T-helper 2 cell (primary cell): ENCODE measurements at places on chromosomes 1 and 21.

GRCh38 chr1:235826102-235826854 is 40.4 kb downstream of the LYST start:
- no peak for DNase-seq

- no peak for DNase-seq
These were observed 602.8 kb downstream of the BRINP3 start for GRCh38 chr1:189874715-189875435.

DNA sequence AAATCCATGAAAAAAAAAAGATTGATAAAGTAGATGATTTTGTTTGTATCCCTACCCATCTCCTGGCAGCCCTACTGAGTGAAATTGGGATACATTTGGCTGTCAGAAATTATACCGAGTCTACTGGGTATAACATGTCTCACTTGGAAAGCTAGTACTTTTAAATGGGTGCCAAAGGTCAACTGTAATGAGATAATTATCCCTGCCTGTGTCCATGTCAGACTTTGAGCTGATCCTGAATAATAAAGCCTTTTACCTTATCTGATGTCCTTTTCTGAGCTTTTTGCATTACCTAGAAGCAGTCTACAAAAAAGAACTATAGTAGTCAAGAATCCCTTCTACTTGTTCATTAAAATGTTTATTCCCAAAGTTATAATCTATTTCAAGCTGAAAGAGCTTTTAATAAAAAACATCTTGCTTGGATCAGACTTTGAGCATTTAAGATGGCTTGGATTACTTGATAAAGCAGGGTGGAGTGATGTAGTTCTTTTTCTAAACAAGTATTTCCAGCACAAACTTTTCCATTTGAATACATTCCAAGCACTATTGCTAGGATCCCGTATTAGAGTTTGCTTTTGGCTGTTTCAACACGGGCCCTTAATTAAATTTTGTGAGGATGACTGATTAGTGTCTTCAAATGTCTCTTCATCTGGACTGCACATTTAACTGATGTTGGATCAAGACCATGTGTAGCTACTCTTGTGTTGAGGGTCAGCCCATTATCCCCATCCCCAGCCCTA is 69.2 kb downstream of the DTL start:
- no peak for DNase-seq

DNA sequence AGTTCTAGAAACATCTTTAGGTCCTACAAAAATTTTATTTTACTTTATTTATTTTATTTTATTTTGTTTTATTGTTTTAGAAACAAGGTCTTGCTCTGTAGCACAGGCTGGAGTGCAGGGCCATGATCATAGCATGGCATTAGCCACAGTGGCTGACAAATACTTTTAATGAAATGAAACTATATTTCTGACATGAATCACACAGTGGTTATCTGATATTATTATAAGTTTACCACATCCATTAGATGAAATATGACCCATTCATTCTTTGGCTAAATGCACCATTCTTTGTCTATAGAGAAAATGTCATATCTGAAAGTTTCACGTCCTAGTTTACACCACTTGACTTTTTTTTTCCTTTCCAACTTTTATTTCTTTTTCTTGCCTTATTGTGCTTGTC is 613.4 kb upstream of the ADAMTS5 start:
- DNase-seq = no peak

DNA sequence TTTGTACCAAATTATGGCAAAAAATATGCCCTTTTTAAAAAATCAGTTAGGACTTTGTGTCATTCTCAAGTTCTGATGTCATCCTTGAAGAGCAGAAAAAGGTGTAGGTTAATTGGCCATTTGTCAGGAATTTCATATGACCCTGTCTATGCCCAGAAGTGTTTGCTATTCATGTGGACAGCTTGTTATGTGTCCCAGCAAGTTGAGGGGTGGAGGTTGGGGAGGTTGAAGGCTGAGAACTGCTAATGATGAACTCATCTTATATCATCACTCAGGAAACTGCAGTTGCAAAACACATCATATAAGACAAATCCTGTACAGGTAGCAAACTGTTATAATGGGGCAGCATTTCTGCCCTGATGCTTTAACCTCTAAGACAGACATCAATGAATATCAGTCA is 106.5 kb downstream of the PHTF1 start:
- DNase-seq = no peak

DNA sequence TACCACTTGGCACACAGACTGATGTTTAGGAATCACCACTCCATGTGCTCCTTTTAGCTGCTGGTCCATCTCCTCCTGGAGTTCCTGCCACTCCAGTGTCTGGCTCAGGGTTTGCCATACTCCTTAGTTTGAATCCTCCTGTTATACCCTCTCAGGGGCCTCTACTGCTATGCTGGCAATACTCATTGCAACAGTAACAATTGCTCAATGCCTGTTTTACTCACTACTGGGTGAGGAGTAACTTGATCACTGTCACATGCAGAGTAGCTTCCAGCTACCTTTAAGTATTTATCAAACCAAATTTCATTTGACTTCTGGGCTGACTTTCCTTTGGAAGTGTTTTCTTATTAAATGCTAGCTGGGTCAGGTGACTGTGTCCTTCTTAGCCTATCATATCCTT is 107.2 kb upstream of the WLS start:
- DNase-seq = no peak

DNA sequence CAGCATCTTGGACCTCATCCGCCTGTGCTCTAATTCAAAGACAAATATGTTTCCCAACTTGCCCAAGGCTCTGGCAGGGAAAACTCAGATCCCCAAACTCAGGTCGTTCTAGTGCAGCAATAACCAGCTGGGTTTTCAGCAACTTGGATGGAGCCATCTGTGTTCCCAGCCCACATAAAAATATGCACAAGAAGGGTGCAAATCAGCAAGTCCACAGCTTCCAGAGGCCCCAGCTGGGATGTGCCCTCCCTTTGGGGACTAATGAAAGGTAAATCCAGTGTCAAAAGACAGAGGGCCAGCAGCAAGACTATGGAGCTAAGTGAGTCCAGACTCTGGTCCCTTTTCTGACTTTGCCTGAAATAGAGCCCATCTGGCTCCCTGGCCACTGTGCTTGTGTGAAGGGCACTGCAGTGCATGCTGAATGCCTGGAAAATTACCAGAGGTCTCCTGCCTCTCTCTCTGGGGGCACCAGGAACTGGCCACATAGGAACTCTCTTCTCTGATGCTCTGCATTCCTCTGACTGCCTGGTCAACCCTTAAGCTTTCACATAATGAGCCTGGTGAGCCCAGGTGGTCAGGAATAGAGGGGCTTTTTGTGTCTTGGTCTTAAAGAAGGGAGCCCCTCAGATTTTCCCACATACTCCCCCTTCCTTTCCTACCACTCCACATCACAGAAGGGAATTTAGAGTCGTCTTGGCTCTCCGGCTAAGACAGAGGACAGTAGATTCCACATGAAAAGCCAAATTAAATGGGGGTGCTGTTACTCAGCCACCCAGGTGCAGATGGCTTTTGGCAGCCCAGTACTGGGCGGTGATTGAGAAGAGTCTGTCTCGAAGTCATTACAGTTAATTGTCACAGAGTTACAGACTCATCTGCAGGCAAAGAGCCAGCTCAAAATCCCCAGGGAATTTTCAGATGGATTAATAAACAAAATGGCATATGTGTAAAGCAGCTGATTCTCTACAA is 88.1 kb upstream of the C1orf21 start:
- no peak for DNase-seq

GRCh38 chr1:31241321-31241720 is 1.6 kb upstream of the NKAIN1 start:
- DNase-seq = no peak

GRCh38 chr1:79052829-79053449 is 46.4 kb upstream of the ADGRL4 start:
- no peak for DNase-seq

- no peak for DNase-seq
These were observed 37.9 kb downstream of the RGL1 start for GRCh38 chr1:183842795-183843144.

GRCh38 chr1:81702079-81702715 is 98.5 kb upstream of the ADGRL2 start:
- no peak for DNase-seq

GRCh38 chr1:218850367-218850766 is 323.3 kb upstream of the LYPLAL1 start:
- no peak for DNase-seq

- no peak for DNase-seq
These were observed 137.1 kb downstream of the PBX1 start for GRCh38 chr1:164695956-164696665.

DNA sequence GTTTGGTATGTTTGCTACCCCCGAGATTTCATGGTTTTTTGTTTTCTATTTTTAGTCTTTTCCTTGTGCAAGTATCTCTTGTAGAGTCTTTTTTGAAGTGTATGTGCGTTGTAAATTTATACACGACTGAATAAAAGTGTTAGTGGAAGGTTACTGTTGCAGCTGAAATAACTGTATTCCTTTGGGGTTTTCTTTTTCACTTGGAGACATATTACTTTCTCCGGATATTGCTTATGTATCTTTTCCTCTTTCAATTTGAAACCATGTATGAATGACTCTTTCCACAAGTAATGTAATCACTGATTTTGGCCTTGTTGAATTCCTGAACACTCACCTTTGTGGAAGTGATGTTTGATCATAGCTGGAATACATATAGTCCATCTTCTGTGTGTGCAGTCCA is 956 bp downstream of the URB2 start:
- DNase-seq = no peak

DNA sequence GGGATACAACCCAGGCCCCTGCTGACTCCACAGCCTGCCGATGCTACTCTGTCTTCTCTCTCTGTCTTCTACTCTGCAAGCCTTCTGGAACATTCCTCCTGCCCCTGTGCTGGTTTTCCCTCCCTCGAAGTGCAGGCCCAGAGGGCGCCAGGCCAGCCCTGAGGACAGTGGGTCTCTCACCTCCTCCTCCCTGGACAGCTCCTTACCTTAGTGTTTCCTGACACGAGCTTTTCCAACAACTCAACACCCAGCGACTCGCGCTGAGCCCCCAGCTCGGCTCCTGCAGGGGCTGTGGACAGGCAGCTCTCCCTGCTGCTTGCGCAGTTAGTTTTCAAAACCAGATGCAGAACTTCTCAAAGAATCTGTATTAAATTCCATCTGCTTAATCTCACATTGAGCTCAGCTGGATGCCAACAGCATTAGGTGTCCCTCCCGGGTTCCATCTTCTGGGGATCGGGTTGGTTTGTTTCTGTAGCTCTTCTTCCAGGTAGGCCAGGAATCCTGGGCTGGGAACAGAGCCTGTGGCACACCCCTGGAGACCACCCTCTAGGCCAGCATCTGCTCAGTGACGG is 54.2 kb downstream of the PTPRU start:
- no peak for DNase-seq
